ENCODE measurements at places on chromosomes 11 and 22.

GRCh38 chr22:35486116-35486631 lies 54.5 kb upstream of the RASD2 start:
- peaks cover 14% of the 10 kb centered on the region for H3K27me3 ChIP-seq
- no peak overlapping the region for H3K4me3 ChIP-seq
- H3K27ac ChIP-seq: no peak overlapping the region

DNA sequence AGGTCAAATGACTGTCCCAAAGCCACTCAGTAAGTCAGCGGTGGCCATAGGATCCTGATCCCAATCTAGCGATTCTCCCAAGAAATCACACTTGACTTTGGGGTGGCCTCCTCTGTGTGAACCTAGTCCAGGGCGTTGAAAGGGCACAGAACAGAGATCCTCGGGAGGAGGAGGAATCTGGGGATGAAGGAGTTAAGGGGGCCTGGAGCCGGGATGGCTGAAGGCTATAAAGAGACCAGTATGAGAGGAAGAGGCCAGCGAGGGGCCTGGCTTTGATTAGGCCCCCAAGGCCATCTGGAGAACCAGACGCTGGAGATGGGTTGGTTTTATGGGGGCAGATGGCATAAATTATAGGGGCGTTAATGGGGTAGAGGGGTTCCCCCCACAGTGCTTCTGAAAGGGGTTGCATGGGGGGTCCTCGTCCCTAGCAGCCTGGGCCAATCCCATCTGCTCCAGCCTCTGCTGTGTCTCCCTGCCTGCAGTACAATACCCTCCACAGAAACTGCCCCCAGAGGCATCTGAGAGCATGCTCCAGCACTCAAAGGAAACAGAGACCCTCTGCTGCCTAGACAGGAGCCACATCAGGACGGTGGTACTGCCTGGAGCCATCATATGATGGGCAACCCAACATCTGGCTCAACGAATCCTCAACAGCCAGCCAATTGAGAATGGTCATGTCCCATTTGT lies 35.2 kb upstream of the TRIM29 start:
- no peak overlapping the region for H3K4me3 ChIP-seq
- no peak overlapping the region for H3K27ac ChIP-seq
- peaks cover 66% of the 10 kb centered on the region for H3K27me3 ChIP-seq

GRCh38 chr11:32109138-32109537 lies 18.3 kb downstream of the RCN1 start:
- DNase-seq: no peak
- H3K27me3 ChIP-seq: peaks cover 6% of the 10 kb centered on the region
- peaks cover 8% of the 10 kb centered on the region for H3K36me3 ChIP-seq
- H3K27ac ChIP-seq: no peak overlapping the region

DNA sequence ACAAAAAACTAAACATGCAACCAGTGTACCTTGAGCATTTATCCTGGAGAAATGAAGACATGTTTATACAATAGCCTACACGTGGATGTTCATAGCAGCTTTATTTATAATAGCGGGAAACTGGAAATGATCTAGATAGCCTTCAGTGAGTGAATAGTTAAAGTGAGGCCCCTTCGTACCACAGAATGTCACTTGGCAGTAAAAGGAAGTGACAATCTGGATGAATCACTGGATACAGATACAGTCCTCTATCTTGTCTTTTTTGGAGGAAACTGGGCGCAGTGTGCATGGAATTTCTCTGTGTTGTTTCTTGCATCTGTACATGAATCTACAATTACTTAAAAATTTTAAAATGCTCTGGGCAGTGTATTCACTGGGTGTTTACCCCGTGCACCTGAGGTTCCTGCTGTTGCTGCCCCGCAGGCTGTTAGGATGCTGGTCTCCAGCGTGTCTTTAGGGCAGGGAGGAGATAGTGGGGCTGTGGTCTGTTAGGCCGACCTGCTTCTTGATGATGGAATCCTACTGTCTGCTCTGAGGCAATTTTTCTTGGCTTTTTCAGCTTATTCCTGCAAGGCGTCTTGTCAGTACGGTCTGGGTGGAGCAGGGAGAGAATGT lies 23.2 kb downstream of the DERL3 start:
- peaks cover 1% of the 10 kb centered on the region for H3K4me1 ChIP-seq
- no peaks in the 10 kb centered on the region for H3K27me3 ChIP-seq
- DNase-seq: no peak
- peaks cover 69% of the 10 kb centered on the region for H3K36me3 ChIP-seq
- H3K4me3 ChIP-seq: no peak overlapping the region

DNA sequence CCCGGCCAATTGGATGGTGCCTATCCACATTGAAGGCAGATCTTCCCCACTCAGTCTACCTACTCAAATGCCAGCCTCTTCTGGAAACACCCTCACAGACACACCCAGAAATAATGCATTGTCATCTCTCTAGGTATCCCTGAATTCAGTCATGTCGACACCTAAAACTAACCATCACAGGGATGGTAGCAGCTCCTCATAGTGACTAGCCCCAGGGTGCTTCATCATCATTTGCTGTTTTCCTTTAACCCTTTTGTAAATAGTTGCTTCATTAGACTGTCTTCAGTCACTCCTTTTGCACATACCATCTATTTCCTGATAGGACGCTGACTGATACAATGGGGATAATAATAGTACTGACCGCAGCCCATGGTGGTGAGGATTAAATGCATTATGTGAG lies 18.8 kb upstream of the AMOTL1 start:
- H3K36me3 ChIP-seq: no peaks in the 10 kb centered on the region
- no peak overlapping the region for H3K4me3 ChIP-seq
- H3K27ac ChIP-seq: no peak overlapping the region

GRCh38 chr11:47408598-47409439 lies 429 bp downstream of the SLC39A13 start:
- H3K36me3 ChIP-seq: peaks cover 2% of the 10 kb centered on the region
- peak overlapping the region; percentile 94 for H3K27ac ChIP-seq
- H3K4me1 ChIP-seq: peaks cover 21% of the 10 kb centered on the region
- peak overlapping the region; percentile 94 for H3K4me3 ChIP-seq

GRCh38 chr22:43174941-43175531 lies 11.9 kb downstream of the TTLL12 start:
- H3K4me3 ChIP-seq: no peak overlapping the region
- DNase-seq: no peak
- H3K4me1 ChIP-seq: no peaks in the 10 kb centered on the region
- no peak overlapping the region for H3K27ac ChIP-seq
- peaks cover 30% of the 10 kb centered on the region for H3K36me3 ChIP-seq
- no peaks in the 10 kb centered on the region for H3K27me3 ChIP-seq

DNA sequence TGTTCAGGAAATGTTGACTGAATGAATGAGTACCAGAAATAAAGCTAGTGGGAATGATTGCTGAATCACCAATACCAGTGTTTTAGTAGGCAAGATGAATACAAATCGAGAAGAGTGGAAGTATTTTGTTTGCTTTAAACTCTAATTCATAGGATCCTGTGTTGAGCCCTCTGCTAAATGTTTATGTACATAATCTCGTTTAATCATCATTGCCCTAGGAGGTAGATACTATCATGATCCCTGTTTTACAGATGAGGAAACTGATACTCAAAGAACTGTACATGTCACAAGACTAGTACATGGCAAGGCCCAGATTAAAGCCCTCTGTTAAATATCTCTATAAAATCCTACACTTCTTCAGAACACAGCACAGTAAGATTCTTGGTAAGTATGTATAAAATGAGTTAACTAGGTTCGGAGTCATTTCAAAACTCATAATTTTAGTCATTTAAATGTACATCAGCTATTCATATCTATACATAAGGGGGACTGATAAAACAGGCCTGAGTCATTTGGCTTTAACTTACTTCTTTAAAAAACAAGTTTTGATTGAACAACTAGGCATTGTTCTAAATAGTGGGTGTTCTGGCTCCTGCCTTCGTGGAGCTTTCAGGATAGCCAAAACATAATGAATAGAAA lies 97.1 kb downstream of the EXT2 start:
- H3K27ac ChIP-seq: no peak overlapping the region
- peaks cover 60% of the 10 kb centered on the region for H3K36me3 ChIP-seq
- peaks cover 21% of the 10 kb centered on the region for H3K4me1 ChIP-seq
- no peak for DNase-seq
- H3K27me3 ChIP-seq: no peaks in the 10 kb centered on the region

GRCh38 chr11:102488208-102488607 lies 35.6 kb upstream of the TMEM123 start:
- no peak overlapping the region for H3K27ac ChIP-seq
- no peaks in the 10 kb centered on the region for H3K36me3 ChIP-seq
- peaks cover 4% of the 10 kb centered on the region for H3K4me1 ChIP-seq
- H3K4me3 ChIP-seq: no peak overlapping the region
